ENCODE measurements at places on chromosomes 1 and 21. TPM values are rescaled to one million over a fixed set of nuclear protein-coding genes. Genes with fewer than 3 reads are reported as not detected.
A peak's percentile ranks its signal among the peaks of the same experiment; 100 is the strongest.

DNA sequence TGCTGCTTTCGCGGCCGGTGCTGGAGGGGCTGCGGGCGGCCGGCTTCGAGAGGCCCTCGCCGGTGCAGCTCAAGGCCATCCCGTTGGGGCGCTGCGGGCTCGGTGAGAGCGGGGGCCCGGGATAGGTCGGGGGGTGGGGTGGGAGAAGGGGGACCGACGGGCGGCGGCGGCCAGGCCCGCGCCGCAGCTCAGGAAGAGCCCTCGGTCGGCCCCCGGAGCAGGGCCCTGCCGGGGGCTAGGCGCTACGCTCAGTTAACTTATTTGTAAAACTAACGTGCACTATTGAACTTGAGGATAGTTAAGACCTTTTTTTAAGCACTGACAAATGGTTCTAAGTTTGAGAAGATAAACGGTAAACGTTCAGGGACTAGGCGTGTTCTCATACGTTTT lies 418 bp downstream of the DDX20 start:
- DNase-seq, result no peak
- H3K27ac ChIP-seq, result peak overlapping the region; percentile 92
- no peaks in the 10 kb centered on the region for H3K4me1 ChIP-seq
- no peaks in the 10 kb centered on the region for H3K27me3 ChIP-seq
- no peaks in the 10 kb centered on the region for H3K36me3 ChIP-seq
- peak overlapping the region; percentile 89 for H3K4me3 ChIP-seq

- no peaks in the 10 kb centered on the region for H3K27me3 ChIP-seq
- no peak overlapping the region for H3K27ac ChIP-seq
Measured at GRCh38 chr1:30061292-30062220, 661.8 kb downstream of the MATN1 start.

DNA sequence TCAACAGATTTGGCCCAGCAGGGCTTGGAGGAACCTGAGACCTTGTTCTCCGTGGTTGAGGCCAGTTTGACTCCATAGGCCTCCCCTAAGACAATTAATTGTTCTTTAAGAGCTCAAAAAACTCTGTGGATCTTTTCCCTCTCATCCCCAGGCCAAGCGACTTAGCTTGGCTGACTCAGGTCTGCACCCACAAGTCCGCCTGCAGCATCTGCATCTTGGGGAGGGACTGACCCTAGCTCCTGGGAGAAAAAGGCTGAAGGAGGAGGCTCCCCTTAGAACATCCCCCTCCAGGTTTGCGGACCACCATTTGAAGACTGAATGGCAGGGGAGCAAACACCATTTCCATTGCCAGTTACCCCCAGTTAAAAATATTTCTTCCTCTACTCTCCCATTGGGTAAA lies 1.5 kb upstream of the HES2 start:
- no peak overlapping the region for H3K27ac ChIP-seq
- no peak for DNase-seq
- no peaks in the 10 kb centered on the region for H3K36me3 ChIP-seq
- peaks cover 23% of the 10 kb centered on the region for H3K27me3 ChIP-seq
- no peaks in the 10 kb centered on the region for H3K4me1 ChIP-seq

GRCh38 chr1:89998306-89998705 lies 3.4 kb downstream of the ZNF326 start:
- no peaks in the 10 kb centered on the region for H3K27me3 ChIP-seq
- H3K4me3 ChIP-seq, result no peak overlapping the region
- no peak for DNase-seq
- no peak overlapping the region for H3K27ac ChIP-seq

- H3K4me1 ChIP-seq, result no peaks in the 10 kb centered on the region
- no peak overlapping the region for H3K4me3 ChIP-seq
- H3K36me3 ChIP-seq, result no peaks in the 10 kb centered on the region
- DNase-seq, result no peak
Measured at GRCh38 chr1:244327533-244327932, 124.2 kb downstream of the ADSS2 start.

DNA sequence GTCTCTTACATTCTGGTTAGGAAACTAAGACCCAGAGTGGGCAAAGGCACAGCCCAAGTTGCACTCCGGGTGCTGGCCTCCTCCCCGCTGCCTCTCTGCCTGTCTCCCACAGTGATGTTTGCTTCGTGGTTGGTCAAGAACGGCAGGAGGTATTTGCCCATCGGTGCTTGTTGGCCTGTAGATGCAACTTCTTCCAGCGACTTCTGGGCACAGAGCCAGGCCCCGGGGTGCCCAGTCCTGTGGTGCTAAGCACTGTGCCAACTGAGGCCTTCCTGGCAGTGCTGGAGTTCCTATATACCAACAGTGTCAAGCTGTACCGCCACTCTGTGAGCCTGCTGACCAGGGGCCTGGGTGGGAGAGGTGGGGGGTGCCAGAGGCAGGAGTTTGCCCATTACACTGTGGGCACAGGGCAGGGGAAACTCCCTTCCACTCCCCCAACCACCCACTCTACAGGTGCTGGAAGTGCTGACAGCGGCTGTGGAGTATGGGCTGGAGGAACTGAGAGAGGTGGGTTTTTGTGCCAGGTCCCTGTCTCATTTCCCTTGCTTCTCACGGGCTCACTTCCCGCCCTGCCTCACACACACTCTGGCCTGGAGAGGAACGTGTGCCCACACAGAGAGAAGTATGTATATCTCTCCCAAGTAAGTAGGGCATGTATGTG lies 1.9 kb downstream of the BTBD19 start:
- peak overlapping the region; percentile 100 for H3K27ac ChIP-seq
- H3K4me1 ChIP-seq, result peaks cover 21% of the 10 kb centered on the region
- H3K4me3 ChIP-seq, result peak overlapping the region; percentile 21
- H3K27me3 ChIP-seq, result no peaks in the 10 kb centered on the region

GRCh38 chr1:19582318-19582717 lies 61.8 kb upstream of the NBL1 start:
- H3K27ac ChIP-seq, result no peak overlapping the region
- no peaks in the 10 kb centered on the region for H3K27me3 ChIP-seq
- no peak overlapping the region for H3K4me3 ChIP-seq

- H3K4me3 ChIP-seq, result no peak overlapping the region
- no peak for DNase-seq
- no peaks in the 10 kb centered on the region for H3K36me3 ChIP-seq
Measured at GRCh38 chr1:24850328-24850920, 79.7 kb downstream of the RUNX3 start.

GRCh38 chr1:82604524-82604923 lies 803.8 kb downstream of the ADGRL2 start:
- no peak overlapping the region for H3K4me3 ChIP-seq
- H3K27ac ChIP-seq, result no peak overlapping the region
- no peaks in the 10 kb centered on the region for H3K27me3 ChIP-seq
- no peak for DNase-seq

GRCh38 chr1:31961536-31961935 lies 23.4 kb upstream of the PTP4A2 start:
- no peak overlapping the region for H3K4me3 ChIP-seq
- no peaks in the 10 kb centered on the region for H3K27me3 ChIP-seq
- no peak overlapping the region for H3K27ac ChIP-seq
- DNase-seq, result no peak

DNA sequence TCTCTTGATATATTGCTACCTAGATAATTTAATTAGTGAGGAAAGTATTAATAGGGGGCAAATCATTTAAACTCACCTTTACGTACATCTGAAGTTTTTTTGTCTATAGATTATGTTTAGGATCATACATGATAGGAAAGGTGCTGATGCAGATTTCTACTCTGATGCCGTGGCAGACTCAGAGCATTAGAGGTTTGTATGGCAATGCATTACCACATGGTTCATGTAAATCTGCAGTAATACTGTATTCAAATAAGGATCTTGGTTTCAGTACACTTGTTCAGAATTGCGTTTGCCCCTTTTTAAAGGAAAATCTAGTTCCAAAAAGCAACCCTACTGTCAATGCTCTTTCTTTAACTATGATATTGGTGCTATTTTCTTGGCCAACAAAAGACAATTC lies 288.3 kb downstream of the PTPRC start:
- no peaks in the 10 kb centered on the region for H3K27me3 ChIP-seq
- no peak for DNase-seq
- H3K4me3 ChIP-seq, result no peak overlapping the region

- DNase-seq, result no peak
- no peaks in the 10 kb centered on the region for H3K36me3 ChIP-seq
- no peaks in the 10 kb centered on the region for H3K27me3 ChIP-seq
- H3K27ac ChIP-seq, result no peak overlapping the region
- H3K4me1 ChIP-seq, result no peaks in the 10 kb centered on the region
Measured at GRCh38 chr1:197139169-197139568, 7.3 kb downstream of the ASPM start.

DNA sequence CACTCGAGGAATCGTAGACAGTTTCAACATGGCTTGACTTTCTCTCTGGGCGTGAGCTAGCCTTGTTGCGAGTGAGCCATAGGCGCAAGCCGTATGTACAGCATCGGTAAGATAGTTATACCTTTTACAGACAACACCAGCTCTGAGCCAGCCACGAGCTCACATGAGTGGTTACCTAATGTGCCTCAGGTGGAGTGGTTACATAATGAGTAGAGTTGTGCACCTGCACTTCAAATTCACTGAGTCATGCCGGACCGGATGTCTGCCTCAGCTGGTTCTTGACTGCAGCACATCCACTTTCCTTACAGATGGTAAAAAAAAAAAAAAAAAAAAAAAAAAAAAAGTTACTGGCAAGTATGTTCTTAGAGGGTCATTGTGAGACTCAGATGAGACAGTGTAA lies 360.4 kb upstream of the NR5A2 start:
- H3K4me1 ChIP-seq, result no peaks in the 10 kb centered on the region
- DNase-seq, result no peak
- no peaks in the 10 kb centered on the region for H3K27me3 ChIP-seq
- no peaks in the 10 kb centered on the region for H3K36me3 ChIP-seq

The MSH4 gene
- total RNA-seq, result 1.2 TPM

The BRINP3 gene
- not detected for total RNA-seq

The RNU1-3 gene
- total RNA-seq, result under 0.01 TPM

The DUSP12 gene
- 16.4 TPM for total RNA-seq

The FYB2 gene
- 1.2 TPM for total RNA-seq

The IL10 gene
- 0.55 TPM for total RNA-seq

The SMIM34 gene
- not detected for total RNA-seq

The C4BPA gene
- 1.5 TPM for total RNA-seq

The PALMD gene
- 17.8 TPM for total RNA-seq

The FMO4 gene
- total RNA-seq, result 4.0 TPM
